Thoracic aorta (tissue), 2 donors: ENCODE measurements at places on chromosomes 5 and 9. TPM values are rescaled to one million over a fixed set of nuclear protein-coding genes. Genes with fewer than 3 reads are reported as not detected.

FOXD4 gene
- not detected for total RNA-seq

CTNND2 gene
- total RNA-seq = not detected

DNA sequence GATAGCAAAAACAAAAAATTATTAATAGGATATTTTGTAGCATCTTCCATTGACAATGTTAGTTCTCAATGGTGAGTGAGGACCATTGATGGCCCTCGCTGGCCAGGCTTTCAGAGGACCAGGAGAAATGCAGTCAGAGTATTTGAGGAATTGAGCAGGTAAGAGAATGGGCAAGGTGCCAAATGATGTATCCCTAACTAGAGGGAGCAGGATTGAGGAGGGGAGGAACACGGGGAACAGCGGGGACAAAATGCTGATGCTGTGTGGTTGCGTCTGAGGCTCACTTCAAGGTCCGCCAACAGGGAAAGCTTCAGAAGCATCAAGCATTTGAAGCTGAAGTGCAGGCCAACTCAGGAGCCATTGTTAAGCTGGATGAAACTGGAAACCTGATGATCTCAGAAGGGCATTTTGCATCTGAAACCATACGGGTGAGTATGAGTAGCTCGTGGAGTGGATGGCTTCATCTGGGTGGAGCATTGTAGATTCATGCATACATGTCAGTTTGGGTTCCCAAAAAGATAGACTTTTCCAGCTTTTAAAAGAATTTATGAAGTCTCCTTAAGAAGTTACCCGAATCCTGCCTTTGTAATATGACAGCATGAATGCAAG lies 16.2 kb downstream of the SPTAN1 start:
- no peak for DNase-seq

DNA sequence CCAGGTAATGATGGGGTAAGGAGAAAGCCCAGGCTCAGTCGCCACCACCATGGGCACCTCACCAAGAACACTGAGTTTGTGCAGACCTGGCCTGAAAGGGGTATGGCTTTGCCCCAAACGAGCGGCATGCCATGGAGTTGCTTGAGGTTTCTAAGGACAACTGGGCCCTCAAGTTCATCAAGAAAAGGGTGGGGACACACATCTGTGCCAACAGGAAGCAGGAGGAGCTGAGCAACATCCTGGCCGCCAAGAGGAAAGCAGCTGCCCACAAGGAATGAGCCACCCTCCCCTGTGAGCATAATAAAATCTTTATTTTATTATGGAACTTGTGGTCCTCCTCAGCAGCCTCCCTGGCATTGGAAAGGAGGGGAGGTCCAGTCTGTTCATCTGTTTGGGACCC lies 23.8 kb downstream of the CD14 start:
- no peak for DNase-seq

- no peak for DNase-seq
Measured at GRCh38 chr5:72326306-72326649, 6.1 kb downstream of the PTCD2 start.

DNA sequence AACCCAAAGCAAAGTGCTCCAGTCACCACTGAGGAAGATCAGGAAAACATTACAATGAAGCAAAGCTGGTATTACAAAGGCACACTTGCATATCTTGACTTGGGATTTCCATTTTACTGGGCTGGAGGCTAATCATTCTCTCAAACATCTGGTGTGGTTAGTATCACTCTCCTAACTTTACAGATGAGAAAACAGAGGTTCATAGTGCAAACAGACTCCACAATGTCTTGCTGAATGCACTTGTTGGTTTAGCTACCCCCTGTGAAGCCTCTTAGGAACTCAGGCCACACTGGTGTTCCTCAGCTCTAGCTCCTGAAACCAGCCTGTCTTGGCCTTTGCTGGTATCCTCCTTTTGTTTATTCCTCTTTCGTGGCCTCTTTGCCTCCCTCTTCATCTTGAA lies 29.5 kb upstream of the SMAD5 start:
- no peak for DNase-seq

DNA sequence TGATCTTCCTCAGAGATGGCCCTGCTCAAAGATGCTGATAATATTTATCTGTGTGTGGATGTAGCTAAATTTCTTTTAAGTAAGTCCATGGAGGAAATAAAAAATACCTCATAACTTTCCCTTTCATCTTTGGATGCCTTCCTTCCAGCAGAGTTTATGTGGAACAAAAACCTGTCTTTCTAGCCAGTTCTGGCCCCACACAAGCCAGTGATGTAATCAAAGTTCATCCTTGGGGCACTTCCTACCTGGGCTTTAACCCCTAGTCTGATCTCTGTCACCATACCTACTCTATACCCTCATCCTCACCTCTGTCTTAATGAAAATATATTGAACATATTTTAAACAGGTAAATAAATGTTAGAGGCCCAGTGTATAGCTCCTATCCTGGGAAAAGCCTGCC lies 39.8 kb upstream of the RASGRF2 start:
- no peak for DNase-seq

DNA sequence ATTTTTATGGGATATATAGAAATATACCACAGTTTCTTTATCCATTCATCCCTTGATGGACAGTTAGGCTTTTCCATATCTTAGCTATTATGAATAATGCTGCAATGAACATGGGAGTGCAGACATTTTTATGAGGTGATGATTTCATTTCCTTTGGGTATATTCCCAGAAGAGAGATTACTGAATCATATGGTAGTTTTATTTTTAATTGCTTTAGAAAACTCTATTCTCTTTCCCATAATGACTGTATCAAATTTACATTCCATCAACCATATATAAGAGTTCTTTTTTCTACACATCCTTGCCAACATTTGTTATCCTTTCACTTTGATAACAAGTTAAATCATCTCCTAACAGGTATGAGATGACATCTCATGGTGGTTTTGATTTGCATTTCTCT lies 821.6 kb downstream of the TLE1 start:
- DNase-seq = no peak
